Ovary (tissue), 10 donors: ENCODE measurements at places on chromosomes 4 and X. TPM values are rescaled to one million over a fixed set of nuclear protein-coding genes. Genes with fewer than 3 reads are reported as not detected.

DNA sequence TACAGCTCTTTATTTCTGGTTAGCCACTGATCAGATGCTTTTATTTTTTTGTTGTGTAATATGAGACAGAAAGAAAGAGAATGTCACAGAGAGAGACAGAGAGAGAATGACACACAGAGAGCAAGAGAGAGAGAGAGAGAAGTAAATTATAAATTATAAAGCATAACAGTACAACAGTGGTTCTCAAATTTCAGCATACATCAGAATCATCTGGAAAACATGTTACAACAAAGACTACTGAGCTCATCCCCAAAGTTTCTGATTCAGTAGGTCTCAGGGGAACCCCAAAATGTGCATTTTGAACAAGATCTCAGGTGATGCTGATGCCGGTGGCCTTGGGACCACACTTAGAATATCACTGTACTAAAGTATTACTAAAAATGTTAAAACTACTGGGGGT lies 245.8 kb upstream of the DIAPH2 start:
- H3K27me3 ChIP-seq = no peaks in the 10 kb centered on the region
- DNase-seq = no peak
- no peak overlapping the region for H3K27ac ChIP-seq
- no peaks in the 10 kb centered on the region for H3K4me1 ChIP-seq
- no peaks in the 10 kb centered on the region for H3K36me3 ChIP-seq

DNA sequence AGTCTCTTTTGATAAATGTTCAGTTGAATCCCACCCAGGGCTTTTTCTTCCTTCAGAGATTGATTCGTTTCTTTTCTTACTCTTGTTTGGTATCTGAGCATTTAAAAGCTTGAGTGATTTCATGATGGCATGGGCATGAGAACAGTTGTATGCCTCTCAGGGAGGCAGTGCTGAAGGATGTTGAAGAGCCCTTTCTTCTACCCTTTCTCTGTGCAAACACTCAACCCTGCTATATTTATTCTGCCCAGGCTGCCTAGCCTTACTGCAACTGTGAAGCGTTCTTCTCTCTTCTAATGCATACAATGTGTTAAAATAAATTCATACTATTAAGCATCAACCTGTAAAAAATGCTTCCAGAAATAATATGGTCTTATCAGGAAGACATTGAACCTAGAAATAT lies 367.6 kb upstream of the LCORL start:
- no peaks in the 10 kb centered on the region for H3K27me3 ChIP-seq
- no peaks in the 10 kb centered on the region for H3K4me1 ChIP-seq
- no peaks in the 10 kb centered on the region for H3K36me3 ChIP-seq
- H3K4me3 ChIP-seq = no peak overlapping the region
- DNase-seq = no peak

DNA sequence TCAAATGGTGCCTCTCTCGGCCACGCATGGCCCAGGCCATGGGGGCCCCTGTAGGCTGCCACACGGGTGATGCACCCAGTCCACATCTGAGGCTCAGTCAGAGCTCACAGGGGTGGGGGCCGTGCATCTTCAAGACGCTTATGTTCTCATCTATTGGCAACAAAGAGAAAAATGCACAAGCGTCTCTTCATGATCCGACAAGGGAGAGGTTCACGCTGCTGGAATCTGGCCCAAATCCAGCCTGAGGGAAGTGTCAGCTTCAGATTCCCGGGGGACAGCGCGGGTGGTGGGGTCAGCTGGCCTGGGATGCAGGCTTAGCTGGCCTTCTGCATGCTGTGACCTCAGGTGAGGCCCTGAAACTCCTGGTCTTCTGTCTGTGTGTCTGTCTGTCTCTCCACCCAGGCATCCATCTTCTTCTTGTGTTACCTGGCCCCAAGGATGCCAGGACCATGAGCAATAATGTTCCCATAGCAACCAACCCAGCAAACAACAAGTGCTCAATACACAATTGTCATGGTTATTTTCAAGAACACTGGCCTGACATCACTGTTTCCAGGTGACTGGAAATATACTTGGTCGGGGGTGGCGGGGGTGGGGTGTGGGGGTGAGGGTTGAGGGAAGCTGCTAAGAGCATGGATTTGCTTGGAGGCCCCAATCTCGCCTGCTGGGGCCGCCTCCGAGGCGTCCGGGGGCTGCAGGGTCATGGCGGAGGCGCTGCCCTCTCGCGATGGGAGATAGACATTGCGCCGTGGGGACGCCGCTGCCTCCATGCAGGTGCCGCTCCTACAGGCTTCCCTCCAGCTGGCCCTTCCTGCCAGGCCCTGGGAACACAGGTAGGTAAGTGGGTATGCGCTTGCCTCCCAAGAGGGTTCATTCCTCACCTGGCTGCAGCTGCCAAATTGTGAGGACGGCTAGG lies 48.3 kb downstream of the ABLIM2 start:
- no peak for DNase-seq
- H3K27ac ChIP-seq = no peak overlapping the region
- H3K4me3 ChIP-seq = no peak overlapping the region
- no peaks in the 10 kb centered on the region for H3K27me3 ChIP-seq

- H3K4me3 ChIP-seq = no peak overlapping the region
- no peaks in the 10 kb centered on the region for H3K27me3 ChIP-seq
- no peak for DNase-seq
- no peaks in the 10 kb centered on the region for H3K36me3 ChIP-seq
Observed at GRCh38 chr4:152436384-152436783, 99.5 kb downstream of the FBXW7 start.

- no peaks in the 10 kb centered on the region for H3K36me3 ChIP-seq
- no peak overlapping the region for H3K27ac ChIP-seq
- DNase-seq = no peak
- no peaks in the 10 kb centered on the region for H3K4me1 ChIP-seq
- H3K27me3 ChIP-seq = no peaks in the 10 kb centered on the region
- H3K4me3 ChIP-seq = no peak overlapping the region
Observed at GRCh38 chrX:132059973-132060540, 37.0 kb downstream of the STK26 start.

DNA sequence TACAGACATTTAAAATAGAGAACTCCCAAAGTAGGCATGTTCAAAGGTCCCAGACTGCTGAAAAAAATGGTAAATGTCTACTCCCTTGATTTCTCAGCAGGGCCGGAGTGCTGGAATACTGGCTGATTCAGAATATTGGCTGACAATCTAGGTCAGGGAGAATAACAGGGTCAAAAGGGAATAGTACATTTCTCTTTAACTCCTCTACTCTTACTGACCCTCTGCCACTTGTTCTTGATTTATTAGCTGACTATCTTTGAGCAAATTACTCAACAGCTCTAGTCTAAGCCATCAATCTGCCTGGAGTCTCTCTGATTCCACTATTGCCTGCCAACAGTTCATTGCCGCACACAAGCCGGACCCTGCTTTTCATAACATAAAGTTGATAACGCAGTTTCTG lies 19.7 kb upstream of the NWD2 start:
- no peak overlapping the region for H3K27ac ChIP-seq
- DNase-seq = no peak
- H3K36me3 ChIP-seq = no peaks in the 10 kb centered on the region
- no peaks in the 10 kb centered on the region for H3K27me3 ChIP-seq
- no peaks in the 10 kb centered on the region for H3K4me1 ChIP-seq

DNA sequence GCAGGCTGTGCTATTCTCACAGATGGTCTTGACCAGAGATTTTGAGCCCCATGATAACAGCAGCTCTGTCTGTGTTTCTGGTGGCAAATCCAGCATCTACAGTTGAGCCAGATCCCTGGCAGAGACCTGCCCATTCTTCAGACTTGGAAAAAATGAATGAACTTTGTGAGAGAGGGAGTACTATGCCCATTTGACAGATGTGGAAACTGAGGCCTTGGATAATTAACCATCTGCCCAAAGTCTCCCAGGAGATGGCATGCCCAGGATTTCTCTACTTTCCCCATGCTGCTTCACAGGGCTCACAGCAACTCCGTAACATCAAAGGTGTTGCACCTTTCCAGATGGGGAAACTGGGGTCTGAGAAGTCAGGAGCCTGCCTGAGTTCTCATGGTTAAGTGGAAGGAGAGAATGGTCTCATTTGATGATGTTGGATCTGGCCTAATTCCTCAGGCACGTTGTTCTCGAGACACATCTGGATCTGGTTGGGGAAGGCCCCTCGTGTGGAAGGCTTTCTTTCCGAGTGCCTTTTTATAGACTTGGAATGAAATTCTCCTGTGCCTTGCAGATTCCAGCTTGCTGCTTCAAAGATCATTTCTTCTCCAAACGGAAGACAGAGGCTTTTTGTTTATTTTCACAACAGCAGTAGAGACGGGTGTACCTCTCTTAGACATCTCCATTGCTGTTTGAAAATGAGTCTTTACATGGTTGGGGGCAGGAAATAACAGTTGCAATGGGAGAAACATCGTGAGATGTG lies 73.3 kb upstream of the STX18 start:
- no peaks in the 10 kb centered on the region for H3K27me3 ChIP-seq
- H3K36me3 ChIP-seq = no peaks in the 10 kb centered on the region
- H3K4me3 ChIP-seq = no peak overlapping the region
- H3K4me1 ChIP-seq = peaks cover 15% of the 10 kb centered on the region
- no peak overlapping the region for H3K27ac ChIP-seq

DNA sequence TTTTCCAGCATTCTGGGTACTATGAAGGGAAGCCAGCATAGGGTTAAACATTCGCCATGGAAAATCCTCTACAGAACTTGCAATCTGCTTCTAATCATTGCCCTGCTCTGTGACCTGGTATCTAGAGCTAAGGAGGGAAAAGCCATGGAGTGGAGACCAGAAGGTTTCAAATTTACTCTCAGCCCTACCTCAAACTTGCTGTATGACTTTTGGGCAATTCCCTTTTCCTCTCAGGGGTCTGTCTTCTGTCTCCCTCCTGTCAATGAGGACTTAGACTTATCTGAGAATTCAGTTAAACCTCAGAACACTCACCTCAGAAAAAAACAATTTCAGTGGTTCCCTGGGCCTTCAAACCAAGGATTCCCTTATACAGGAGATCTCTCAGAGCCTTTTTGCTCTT lies 29.1 kb downstream of the ARHGEF9 start:
- H3K4me1 ChIP-seq = peaks cover 6% of the 10 kb centered on the region
- H3K4me3 ChIP-seq = no peak overlapping the region
- H3K27ac ChIP-seq = no peak overlapping the region
- no peaks in the 10 kb centered on the region for H3K36me3 ChIP-seq
- H3K27me3 ChIP-seq = no peaks in the 10 kb centered on the region

DNA sequence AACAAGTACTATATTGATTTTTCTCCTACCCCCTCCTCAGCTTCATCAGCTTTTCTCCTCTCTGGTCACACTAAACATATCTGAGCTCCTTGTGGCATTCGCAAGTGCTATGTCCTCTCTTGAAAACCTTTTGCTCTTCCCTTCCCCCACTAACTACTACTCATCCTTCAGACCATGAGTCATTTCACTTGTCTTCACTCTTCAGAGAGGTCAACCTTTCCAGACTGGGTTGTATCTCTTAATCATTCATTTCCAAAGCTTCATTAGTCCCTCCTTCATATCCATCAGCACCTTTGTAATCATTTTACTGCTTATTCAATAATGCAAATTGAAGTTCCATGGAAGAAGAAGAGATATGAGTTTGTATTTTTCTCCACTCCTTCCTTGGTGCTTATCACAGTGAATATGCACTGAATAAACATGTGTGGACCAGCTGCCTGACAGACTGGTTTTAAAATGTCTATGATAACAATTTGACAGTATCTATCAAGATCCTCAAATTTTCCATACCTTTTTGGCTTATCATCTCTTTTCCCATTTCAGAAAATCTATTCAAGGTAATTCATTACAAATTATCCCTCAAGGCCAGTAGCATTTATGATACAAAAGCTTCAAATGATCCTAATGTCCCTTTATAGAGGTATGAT lies 28.4 kb downstream of the DDX60L start:
- H3K4me1 ChIP-seq = no peaks in the 10 kb centered on the region
- H3K27me3 ChIP-seq = no peaks in the 10 kb centered on the region
- H3K27ac ChIP-seq = no peak overlapping the region
- H3K4me3 ChIP-seq = no peak overlapping the region
- no peaks in the 10 kb centered on the region for H3K36me3 ChIP-seq

DNA sequence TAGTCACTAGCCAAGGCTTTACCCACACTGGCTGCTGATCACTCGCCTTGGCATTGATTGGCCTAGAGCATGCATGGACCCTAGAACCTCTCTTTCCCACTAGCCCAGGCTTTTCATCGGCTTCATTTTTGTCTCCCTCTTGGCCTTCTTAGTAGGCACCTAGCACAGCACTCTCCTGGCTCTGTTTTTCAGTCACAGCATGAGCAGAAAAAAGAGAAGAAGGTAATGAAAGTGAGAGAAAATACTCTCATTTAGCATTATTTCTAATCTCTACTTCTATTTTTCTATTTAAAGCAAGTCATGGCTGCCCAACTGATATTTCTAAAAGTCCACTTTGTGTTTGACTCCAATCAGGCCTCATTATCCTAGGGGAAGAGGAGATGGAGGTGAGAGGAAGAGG lies 267.2 kb downstream of the FBXO8 start:
- no peaks in the 10 kb centered on the region for H3K36me3 ChIP-seq
- DNase-seq = no peak
- H3K27me3 ChIP-seq = no peaks in the 10 kb centered on the region
- no peak overlapping the region for H3K4me3 ChIP-seq
- H3K4me1 ChIP-seq = no peaks in the 10 kb centered on the region

DNA sequence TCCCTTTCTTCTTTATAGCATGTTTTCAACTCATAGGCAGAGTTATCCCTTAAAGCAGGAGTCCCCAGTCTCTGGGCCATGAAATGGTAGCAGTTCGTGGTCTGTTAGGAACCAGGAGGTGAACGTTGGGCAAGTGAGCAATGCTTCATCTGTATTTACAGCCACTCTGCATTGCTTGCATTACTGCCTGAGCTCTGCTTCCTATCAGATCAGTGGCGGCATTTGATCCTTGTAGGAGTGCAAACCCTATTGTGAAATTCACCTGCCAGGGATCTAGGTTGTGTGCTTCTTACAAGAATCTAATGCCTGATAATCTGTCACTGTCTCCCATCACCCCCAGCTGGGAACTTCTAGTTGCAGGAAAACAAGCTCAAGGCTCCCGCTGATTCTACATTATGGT lies 39.8 kb downstream of the DTHD1 start:
- no peak overlapping the region for H3K27ac ChIP-seq
- no peaks in the 10 kb centered on the region for H3K36me3 ChIP-seq
- no peak for DNase-seq
- no peaks in the 10 kb centered on the region for H3K27me3 ChIP-seq

- no peaks in the 10 kb centered on the region for H3K27me3 ChIP-seq
- H3K27ac ChIP-seq = no peak overlapping the region
- no peaks in the 10 kb centered on the region for H3K4me1 ChIP-seq
- no peak for DNase-seq
- H3K36me3 ChIP-seq = no peaks in the 10 kb centered on the region
- no peak overlapping the region for H3K4me3 ChIP-seq
Observed at GRCh38 chrX:97200454-97200853, 316.7 kb downstream of the RPA4 start.

- no peaks in the 10 kb centered on the region for H3K36me3 ChIP-seq
- H3K27ac ChIP-seq = no peak overlapping the region
- H3K4me3 ChIP-seq = no peak overlapping the region
- H3K4me1 ChIP-seq = no peaks in the 10 kb centered on the region
Observed at GRCh38 chrX:130262231-130262630, 6.5 kb downstream of the ZNF280C start.

- no peaks in the 10 kb centered on the region for H3K36me3 ChIP-seq
- H3K27ac ChIP-seq = no peak overlapping the region
- no peak overlapping the region for H3K4me3 ChIP-seq
- no peaks in the 10 kb centered on the region for H3K27me3 ChIP-seq
- no peaks in the 10 kb centered on the region for H3K4me1 ChIP-seq
Observed at GRCh38 chr4:78242071-78242470, 184.9 kb downstream of the FRAS1 start.

The CSN1S1 gene
- not detected for total RNA-seq

The GSX2 gene
- total RNA-seq = not detected

The TEX11 gene
- not detected for total RNA-seq

The SLC10A7 gene
- total RNA-seq = 6.9 TPM

The PDGFRA gene
- total RNA-seq = 199 TPM

The TMEM164 gene
- 33.2 TPM for total RNA-seq

The HSFX1 gene
- 3.0 TPM for total RNA-seq

The UGT2B15 gene
- total RNA-seq = not detected

The ERCC6L gene
- total RNA-seq = 0.60 TPM

The TLR3 gene
- total RNA-seq = 11.5 TPM
